Activated CD4-positive, alpha-beta T cell treated with anti-CD3 and anti-CD28 coated beads for 36 hours (primary cell): ENCODE measurements at places on chromosomes 2 and 18. TPM values are rescaled to one million over a fixed set of nuclear protein-coding genes. Genes with fewer than 3 reads are reported as not detected.

DNA sequence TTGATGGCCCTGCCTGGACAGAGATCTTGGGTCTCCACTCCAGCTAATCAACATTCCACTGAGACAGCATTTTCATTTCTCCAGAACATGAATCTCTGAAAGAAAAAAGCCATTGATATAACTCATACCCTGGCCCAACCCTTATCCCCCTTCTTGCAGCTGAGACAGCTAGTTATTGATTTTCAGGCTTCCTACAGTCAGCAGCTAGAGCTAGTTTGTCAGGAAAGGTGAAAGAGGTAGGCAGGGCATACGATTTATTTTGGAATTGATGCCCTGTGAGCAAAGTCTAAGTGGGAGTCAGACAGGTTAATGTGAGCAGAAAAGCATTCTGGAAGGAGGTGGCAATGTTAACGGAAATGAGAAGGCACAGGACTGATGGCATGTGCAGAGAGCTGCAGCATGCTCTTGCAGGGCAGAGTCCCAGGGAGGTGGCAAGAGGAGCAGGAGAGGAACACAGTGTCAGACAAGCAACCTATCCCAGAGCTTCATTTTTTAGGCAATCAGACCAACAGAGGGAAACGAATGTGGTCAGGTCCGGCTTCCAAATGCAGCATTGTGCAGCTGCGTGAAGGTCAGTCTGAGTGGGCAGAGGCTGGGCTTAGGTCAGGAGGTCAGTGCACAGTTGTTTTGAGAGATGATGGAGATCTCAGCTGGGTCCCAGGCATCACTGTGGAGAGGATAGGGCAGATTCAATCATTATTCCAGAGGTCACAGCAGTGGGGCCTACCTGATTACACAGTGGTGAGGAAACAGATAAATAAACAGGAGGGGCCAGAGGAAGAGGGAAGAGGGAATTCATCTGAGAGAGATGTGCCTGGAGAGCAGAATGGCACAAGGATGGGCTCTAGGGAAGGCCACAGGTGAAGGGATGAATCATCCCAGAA, 134.8 kb downstream of the CMPK2 start:
- DNase-seq = no peak

- DNase-seq = no peak
Measured at GRCh38 chr2:237191714-237192081, 106.0 kb downstream of the COPS8 start.

Gene EGR4
- 0.18 TPM for total RNA-seq

Gene SRD5A2
- total RNA-seq = not detected

Gene CAPN10
- total RNA-seq = 30.2 TPM

- no peak for DNase-seq
Measured at GRCh38 chr2:230875347-230876315, 10.9 kb downstream of the ITM2C start.

Gene NDC80
- 88.5 TPM for total RNA-seq

DNA sequence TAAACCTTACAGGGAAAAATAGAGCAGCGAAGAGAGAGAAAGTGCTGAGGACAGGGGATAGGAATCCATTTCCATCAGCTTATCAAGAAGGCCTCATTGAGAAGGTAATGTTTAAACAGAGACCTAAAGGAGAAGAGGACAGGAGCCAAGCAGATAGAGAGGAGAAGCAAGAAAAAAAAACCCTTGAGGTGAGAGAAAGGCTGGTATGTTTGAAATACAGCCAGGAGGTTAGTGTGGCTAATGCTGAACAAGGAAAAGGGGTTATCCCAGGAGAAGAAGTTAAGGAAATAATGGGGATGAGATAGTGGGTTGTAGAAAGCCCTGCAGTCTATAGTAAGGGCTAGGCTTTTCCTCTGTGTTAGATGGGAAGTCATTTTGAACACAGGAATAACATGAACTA, 90.8 kb downstream of the GRB14 start:
- no peak for DNase-seq

Gene TUBA3E
- not detected for total RNA-seq

Gene C2orf78
- not detected for total RNA-seq

GRCh38 chr2:160271171-160272086, 71.4 kb upstream of the ITGB6 start:
- DNase-seq = no peak

Gene AKAIN1
- not detected for total RNA-seq

GRCh38 chr18:1227025-1227424, 322.4 kb downstream of the ADCYAP1 start:
- no peak for DNase-seq

Gene CPLX4
- total RNA-seq = not detected

Gene PTPRM
- total RNA-seq = 14.0 TPM

GRCh38 chr2:175187378-175187777, 5.9 kb upstream of the ATP5MC3 start:
- DNase-seq = peak; percentile 32

DNA sequence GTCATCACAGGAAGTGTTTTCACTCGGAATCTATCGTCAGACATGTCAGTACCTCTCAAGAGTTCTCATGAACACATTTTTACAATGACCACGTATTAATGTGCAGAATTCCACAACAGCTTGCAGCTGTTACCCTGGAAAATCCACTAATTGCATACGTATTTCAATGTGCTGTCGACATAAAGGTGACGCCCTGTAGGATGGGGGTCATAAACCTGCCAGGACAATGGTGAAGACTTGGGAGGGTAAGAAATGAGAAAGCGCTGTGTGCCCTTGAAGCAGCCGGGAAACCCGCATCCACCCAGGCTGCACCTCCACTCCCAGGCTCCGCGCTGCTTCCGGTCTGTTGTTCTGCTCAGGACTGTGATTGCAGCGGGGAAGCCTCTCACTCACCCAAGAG, 14.0 kb downstream of the TMEM18 start:
- no peak for DNase-seq

GRCh38 chr2:226694149-226694548, 105.5 kb downstream of the IRS1 start:
- no peak for DNase-seq

- DNase-seq = no peak
Measured at GRCh38 chr2:104078431-104079157, 775.3 kb upstream of the POU3F3 start.

Gene SCN3A
- 0.30 TPM for total RNA-seq

- no peak for DNase-seq
Measured at GRCh38 chr18:9248661-9249060, 85.9 kb upstream of the TWSG1 start.
